Skeletal muscle tissue (tissue), 5 donors: ENCODE measurements at places on chromosomes 5 and 9. TPM values are rescaled to one million over a fixed set of nuclear protein-coding genes. Genes with fewer than 3 reads are reported as not detected.

The TRIM36 gene
- 2.6 TPM for total RNA-seq

The NADK2 gene
- 27.1 TPM for total RNA-seq

The TMOD1 gene
- total RNA-seq, result 45.9 TPM

The DDX4 gene
- not detected for total RNA-seq

The HMGXB3 gene
- total RNA-seq, result 14.1 TPM

The ISL1 gene
- total RNA-seq, result 0.52 TPM

The SOHLH1 gene
- total RNA-seq, result under 0.01 TPM

The ACOT12 gene
- total RNA-seq, result 0.52 TPM

The FOXD4L5 gene
- total RNA-seq, result under 0.01 TPM

The ZCCHC9 gene
- total RNA-seq, result 16.2 TPM

The RNF183 gene
- not detected for total RNA-seq

The PCDHA10 gene
- under 0.01 TPM for total RNA-seq

The SPINK14 gene
- total RNA-seq, result not detected

The SMIM32 gene
- under 0.01 TPM for total RNA-seq

The SHC3 gene
- 0.52 TPM for total RNA-seq

The SSBP2 gene
- 44.4 TPM for total RNA-seq

The ESM1 gene
- total RNA-seq, result 0.52 TPM

The PCDHGA12 gene
- total RNA-seq, result 3.1 TPM
